ENCODE measurements at places on chromosomes 1 and 21. TPM values are rescaled to one million over a fixed set of nuclear protein-coding genes. Genes with fewer than 3 reads are reported as not detected.
A peak's percentile ranks its signal among the peaks of the same experiment; 100 is the strongest.

TM2D1 gene
- 29.7 TPM for total RNA-seq

CGN gene
- not detected for total RNA-seq

NBPF10 gene
- 1.0 TPM for total RNA-seq

CADM3 gene
- 2.6 TPM for total RNA-seq

RXFP4 gene
- not detected for total RNA-seq

ADAMTS5 gene
- total RNA-seq: 1.6 TPM

CYYR1 gene
- 20.9 TPM for total RNA-seq

FAM78B gene
- total RNA-seq: 5.4 TPM

MIXL1 gene
- not detected for total RNA-seq

CDC20 gene
- total RNA-seq: 0.30 TPM

- no peak for DNase-seq
Measured at GRCh38 chr1:155062702-155063411, 683 bp upstream of the EFNA4 start.

GRCh38 chr1:19344372-19344810, 32.3 kb downstream of the SLC66A1 start:
- peak; percentile 54 for DNase-seq

DNA sequence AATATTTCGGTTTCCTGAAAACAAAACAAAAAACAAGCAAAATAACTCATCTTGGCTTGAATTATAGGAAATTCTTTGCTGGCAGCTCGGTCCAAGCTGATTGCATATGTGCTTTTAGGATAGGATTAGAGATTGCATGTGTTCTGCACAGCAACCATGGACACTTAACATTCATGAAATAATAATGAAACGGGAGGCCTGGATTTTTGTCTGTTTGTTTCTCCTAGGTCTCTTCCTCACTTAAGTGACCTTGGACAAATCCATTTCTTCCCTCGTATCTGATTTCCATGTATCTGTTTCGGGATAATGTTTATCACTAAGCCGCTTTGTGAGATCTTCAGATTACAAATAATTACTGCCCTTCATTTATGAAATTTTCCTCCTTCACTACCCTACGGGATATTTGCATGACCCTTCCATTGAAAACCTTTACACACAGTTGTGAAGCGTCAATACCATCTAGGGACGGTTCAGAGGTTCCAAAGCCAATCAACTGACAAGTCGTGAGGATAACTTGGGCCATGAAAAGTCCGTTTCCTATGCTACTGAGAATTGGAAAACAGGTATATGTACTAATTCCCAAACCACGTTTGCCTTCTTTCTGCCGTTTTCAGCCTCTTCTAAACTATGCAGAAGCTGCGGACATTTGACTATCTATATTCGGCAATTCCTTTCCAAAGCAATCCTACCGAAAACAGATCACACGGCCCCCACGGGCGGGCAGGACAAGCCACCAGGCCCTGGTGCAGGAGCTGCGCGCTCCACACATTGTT, 1.3 kb upstream of the H3-3A start:
- no peak for DNase-seq

- DNase-seq: no peak
Measured at GRCh38 chr1:119009312-119009655, 21.1 kb upstream of the TBX15 start.

- no peak for DNase-seq
Measured at GRCh38 chr1:174060090-174060489, 37.9 kb upstream of the RC3H1 start.

DNA sequence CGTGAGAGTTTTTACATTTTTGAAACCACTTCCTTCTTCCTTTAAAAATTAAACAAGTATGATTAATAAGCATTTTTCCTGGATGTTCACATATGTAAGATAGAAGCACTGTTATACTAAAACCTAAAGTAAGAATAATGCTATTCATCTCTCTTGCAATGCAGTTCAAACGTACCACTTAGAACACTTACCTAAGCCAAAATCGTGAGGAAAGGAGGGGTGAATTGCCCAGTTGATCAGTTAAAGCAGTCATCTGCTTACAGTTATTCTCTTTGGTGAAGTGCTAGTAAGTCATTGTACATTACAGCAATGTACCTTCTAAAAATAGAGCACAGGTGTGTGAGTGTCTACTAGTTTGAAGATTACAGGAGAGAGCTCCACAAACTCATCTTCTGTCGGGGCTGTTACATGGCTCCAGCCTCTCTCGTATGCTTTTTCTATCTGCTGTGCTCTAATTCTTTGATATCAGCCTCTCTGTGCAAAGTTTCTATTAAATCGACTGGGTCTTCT, 3.4 kb downstream of the NCAM2 start:
- DNase-seq: no peak

GRCh38 chr1:21573971-21574465, 64.8 kb downstream of the ALPL start:
- DNase-seq: peak; percentile 84

DNA sequence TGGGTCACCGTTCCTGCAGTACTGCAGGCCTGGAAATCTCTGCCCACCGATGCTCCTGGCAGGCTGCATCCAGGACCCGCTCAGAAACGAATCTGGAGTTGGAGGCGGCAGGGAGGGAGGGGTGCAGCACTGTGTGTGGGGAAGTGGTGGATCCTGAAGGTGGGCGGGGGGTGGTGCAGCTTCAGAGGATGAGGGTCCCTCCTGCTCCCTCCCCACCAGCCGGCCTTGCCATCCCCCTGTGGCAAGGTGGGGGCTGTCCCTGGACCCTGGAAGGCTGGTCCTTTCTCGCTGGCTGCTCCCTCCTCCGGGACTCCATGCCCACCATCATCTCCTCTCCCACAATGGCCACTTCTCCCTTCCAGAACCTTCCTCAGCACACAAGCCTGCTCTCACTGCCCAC, 60.4 kb downstream of the B3GALT5 start:
- no peak for DNase-seq

DNA sequence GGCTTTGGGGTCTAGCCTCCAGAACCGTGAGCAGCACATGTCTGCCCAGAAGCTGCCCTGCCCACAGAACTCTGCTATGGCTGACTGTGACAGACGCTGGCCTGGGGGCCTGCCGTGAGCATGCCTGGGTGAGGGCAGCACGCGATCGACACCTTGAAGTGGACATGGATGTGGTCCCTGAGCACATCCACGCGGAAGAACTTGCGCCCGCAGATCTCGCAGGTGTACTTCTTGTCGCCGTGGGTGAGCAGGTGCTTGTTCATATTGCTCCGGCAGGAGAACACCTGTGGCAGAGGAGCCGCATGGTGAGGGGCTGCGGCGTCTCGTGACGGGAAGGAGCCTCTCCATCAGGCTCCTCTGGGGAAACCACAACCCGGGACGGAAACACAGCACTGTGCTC, 56.0 kb downstream of the PRDM15 start:
- DNase-seq: no peak

DNA sequence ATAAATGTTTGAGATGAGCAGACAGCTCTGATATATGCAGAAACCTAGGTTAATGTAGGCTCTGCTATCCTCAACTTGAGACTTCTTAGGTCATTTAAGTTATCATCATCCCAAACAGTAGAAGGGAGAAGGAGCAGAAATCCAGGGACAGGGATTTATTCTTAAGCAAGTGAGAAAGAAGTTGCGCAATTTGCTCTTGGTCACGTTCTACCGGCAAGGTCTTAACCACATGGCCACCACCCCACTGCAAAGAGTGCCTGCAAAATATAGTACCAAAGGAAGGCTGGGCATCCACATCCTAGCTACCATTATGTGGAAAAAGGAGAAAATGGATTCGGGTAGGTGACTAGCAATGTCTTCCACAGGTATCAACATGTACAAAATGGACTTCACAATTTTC, 25.2 kb downstream of the CRNN start:
- DNase-seq: no peak

DNA sequence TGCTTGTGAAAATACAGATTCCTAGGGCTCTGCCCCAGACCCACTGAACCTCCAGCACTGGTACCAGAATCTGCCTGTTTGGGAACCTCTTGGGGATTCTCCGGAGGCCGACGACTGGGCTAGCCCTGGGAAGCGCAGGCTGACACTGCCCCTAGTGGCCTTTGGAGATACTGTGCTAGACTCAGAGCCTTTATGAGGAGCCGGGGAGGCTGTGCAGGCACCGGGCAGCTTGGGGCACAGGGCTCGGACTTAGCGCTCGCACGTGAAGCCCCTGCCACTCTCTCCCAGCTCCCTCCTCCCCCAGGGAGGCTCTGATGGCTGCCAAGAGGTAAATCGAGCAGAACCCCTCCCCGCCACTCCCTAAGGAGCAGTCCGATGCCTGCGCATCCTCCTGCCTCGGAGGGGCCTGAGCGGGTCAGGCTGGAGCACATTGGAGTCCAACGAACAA, 144.6 kb upstream of the TNR start:
- peak; percentile 52 for DNase-seq

DNA sequence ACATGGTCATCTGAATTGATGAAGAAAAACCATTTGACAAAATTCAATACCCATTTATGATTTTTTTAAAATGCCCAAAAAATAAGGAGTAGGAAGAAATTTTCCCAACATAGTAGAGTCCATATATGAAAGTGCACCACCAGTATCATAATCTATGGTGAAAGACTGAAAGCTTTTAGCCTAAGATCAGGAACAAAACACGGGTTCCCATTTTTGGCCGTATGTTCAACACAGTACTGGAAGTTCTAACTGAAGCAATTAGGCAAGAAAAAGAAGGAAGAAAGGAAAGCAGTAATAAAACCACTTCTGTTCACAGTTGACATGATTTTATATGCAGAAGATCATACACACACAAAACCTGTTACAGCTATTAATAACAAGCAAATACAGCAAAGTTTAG, 227.8 kb upstream of the RAB4A start:
- no peak for DNase-seq

DNA sequence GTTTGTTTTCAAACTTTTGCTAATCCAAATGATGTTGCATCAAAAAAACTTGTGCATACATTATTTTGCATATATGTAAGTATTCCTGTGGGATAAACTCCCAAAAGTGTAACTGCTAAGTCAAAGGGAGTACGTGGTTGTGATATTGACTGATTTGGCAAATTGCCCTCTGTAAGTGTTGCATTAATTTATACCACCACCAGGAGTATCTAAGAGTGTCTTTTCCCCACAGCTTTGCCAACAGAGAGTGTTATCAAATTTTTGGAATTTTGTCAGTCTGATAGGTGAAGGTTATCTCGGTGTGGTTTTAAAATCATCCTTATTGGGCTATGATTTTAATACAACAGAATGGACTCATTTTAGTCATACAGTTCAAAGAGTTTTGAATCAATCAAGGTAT, 30.1 kb upstream of the PARP1 start:
- no peak for DNase-seq

DNA sequence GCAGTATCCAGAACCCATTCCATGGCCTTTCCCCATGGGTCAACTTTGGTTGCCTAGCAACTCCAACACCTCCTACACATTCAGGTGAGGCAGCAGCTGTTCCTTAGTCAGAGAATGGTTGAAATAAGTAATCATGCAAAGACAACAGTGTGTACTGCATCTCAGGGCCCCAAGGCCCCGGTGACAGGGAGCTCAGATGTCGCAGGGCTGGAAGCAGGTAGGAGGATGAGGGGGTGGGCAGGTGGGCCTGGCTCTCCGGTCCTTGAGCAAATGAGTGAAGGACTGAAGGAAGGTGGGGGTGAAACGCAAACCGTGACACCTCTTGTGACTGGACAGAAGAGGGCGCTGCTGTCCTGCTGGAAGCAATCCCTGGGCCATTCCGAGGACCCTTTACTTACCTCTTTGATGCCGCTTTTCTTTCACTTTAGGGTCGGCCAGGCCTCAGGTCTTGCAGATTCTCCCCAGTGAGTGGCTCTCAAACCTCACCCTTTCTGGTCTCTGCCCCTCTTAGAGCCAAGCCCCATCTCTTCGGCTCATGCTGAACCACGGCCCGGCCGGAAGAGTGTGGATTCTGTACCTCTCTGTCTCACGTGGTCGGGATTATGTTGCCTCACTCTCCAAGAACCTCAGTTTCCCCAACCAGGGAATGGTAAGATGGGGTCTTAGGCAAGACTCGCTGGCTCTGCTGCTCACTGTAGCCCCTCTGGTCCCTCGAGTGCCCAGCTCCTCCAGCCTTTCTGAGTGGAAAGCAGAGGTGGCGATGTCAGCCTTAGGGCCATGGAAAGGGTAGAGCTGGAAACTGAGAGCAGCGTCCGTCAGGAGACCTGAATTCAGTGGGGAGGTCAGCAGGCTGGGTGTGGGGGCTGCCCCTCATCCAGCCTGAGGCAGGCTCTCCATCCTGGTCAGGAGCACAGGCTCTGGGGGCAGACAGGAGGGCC, 5.6 kb upstream of the KCNA10 start:
- peak; percentile 29 for DNase-seq

All from heart right ventricle (tissue), 16 donors.